ENCODE measurements at places on chromosomes 16 and 17.

DNA sequence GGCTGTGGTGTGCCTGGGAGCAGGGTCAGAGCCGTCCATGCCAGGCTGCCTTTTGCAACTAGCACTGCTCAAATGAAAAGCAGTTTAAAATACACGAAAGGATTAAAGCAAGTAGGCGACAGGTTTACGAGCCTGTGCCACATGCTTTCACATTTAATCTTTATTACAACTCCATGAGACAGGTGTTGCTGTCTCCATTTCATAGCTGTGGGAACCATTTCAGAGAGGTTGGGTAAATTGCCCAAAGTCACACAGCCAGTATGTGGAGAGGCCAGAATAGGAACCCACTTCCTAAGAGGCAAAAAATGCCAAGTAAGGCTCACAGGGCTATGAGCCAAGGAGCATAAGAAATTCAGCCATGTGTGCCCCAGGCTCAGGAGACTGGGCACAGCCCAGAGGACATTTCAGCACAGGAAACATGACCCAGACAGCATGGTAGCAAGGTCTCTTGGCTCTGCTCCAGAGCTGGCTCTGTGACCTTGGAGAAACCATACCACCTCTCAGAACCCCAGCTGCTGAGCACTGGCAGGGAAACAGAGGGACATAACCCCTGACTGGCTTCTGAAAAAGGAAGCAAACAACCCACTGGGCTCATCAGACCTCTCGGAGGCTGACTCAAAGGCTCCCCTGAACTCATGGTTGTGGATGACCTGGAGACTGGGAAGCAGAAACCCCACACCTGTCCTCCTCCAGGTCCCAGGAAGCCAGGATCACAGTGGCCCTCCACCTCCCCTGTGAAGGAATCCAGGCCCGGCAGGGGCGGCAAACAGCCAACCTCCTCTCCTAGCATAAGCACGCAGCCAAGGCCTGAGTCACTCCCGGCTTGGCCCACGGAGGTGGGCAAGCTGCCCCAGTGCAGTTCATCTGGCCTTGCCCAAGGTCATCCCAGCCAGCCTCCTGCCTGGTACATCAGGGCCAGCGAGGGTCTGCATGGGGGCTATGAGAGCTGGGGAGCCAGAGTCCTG is 40.3 kb upstream of the MRPS23 start:
- no peak overlapping the region for H3K27ac ChIP-seq
- H3K36me3 ChIP-seq, result no peaks in the 10 kb centered on the region
- H3K4me1 ChIP-seq, result peaks cover 5% of the 10 kb centered on the region
- DNase-seq, result no peak
- no peak overlapping the region for H3K4me3 ChIP-seq
- H3K27me3 ChIP-seq, result no peaks in the 10 kb centered on the region

DNA sequence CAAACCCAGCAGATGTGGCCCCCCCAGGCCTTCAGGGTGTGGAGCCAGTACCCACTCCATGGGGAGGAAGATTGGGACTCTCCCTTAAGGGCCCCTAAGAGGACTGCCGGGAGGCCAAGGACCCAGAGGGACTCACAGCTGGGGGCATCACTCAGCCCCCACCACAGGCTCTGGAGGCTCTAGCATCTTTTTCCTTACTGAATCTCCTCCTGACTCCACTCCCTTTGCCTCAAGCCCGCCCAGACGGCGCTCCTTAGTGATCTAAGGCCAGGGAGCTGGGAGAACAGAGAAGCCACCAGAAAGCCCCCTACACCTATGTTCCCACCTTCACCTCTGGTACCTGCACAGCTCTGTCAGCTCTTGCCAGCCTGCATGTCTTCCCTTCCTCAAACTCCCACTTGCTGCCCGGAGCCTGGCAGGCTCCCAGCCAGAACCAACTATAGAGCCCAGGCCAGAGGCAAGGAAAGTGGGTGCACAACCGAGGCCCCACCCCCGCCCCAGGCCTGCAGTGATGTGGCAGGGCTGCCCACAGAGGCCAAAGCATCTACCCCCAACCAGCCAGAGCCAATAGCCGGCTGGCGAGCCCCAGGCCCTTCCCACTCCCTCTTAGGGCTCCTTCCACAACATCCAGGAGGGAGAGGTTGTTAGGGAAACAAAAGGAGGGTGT is 22.3 kb upstream of the MPO start:
- no peak for DNase-seq
- no peaks in the 10 kb centered on the region for H3K4me1 ChIP-seq
- H3K27ac ChIP-seq, result no peak overlapping the region
- H3K36me3 ChIP-seq, result peaks cover 13% of the 10 kb centered on the region
- no peak overlapping the region for H3K4me3 ChIP-seq

- peak overlapping the region; percentile 91 for H3K27ac ChIP-seq
- peaks cover 24% of the 10 kb centered on the region for H3K4me1 ChIP-seq
- DNase-seq, result no peak
- peak overlapping the region; percentile 96 for H3K4me3 ChIP-seq
Observed at GRCh38 chr16:14634389-14634725, 1.6 kb downstream of the BFAR start.

DNA sequence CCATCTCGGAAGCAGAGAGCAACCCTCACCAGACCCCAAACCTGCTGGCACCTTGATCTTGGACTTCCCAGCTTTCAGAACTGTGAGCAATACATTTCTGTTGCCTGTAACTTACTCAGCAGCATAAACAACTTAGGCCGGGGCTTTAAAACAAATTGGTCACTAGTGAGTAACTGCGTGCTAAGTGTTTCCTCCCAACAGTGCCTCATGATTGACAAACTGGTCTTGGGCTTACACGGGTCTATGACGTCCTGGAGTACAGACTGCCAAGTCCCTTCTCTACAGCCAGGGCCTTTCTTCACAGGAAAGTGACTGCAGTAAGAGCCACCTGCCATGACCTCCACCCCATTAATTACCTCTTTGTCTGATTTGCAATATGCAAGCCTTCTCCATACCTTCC is 136.7 kb downstream of the XYLT1 start:
- H3K4me1 ChIP-seq, result no peaks in the 10 kb centered on the region
- no peaks in the 10 kb centered on the region for H3K27me3 ChIP-seq
- H3K36me3 ChIP-seq, result no peaks in the 10 kb centered on the region
- no peak overlapping the region for H3K4me3 ChIP-seq
- no peak for DNase-seq

DNA sequence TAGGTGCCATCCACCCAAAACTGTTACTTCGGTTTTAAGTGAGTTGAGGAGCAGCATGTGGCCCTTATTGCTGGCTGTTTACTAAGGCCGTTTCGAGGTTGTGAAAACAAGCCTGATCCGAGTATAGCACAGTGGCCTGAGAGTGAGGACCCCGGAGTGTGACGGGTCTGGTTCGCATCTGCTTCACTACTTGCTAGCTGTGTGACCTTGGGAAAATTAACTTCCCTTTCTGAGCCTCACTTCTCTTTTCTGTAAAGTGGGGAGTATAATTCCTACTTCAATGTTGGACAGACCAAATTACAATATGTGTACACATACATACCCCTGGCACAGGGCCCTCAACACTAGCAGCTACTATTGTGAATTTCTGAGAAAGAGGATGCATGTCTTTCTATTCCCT is 11.7 kb upstream of the HEATR6 start:
- H3K27me3 ChIP-seq, result no peaks in the 10 kb centered on the region
- H3K27ac ChIP-seq, result no peak overlapping the region
- DNase-seq, result no peak
- H3K4me3 ChIP-seq, result no peak overlapping the region
- no peaks in the 10 kb centered on the region for H3K4me1 ChIP-seq

GRCh38 chr17:12856416-12856815 is 67.1 kb downstream of the ARHGAP44 start:
- no peaks in the 10 kb centered on the region for H3K27me3 ChIP-seq
- no peak overlapping the region for H3K27ac ChIP-seq
- no peaks in the 10 kb centered on the region for H3K36me3 ChIP-seq
- DNase-seq, result no peak

- H3K4me1 ChIP-seq, result no peaks in the 10 kb centered on the region
- DNase-seq, result no peak
- no peaks in the 10 kb centered on the region for H3K36me3 ChIP-seq
- H3K4me3 ChIP-seq, result no peak overlapping the region
Observed at GRCh38 chr17:46991617-46992016, 12.6 kb upstream of the RPRML start.

DNA sequence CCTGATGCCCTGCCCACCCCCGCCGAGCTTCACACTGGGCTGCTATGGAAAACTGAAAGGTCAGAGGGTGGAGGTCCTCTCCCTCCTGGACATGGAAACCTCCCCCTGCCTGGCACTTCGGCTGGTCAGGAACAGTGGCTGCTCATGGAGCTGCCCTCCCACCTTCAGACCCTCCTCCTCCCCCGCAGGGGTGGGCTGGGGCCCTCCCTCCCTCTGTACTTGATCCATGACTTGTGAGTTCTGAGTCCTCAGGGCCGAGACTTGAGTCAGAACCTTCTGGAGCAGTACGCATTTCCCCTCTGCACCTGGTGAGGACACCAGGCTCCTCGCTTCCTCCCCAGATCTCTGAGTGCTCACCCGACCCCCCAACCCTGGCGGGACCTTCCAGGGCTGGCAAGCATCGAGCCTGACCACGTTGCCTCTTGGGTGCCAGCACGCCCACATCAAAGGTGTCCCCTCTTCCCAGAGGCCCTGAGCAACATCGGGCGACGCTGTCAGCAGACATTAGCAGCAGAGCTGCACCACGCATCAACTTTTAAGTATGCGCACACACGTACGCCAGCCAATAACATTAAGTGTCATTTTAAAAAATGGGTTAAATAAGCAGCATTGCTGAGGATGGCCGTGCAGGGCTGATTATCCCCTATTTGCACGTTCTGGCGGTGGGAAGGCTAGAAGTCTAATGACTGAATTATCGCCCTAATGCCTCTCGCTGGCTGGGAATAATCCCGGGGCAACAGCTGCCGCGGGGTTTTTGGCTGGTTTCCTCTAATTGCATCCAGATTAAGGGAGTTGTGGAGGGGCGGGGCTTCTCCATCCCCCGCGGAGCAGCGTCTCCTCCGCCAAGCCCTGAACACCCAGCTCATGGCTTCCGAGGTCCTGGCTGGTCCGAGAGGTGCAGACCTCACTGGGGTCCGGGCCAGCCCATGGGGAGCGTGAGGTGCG is 98.0 kb downstream of the TBC1D16 start:
- DNase-seq, result no peak
- H3K27ac ChIP-seq, result no peak overlapping the region
- no peaks in the 10 kb centered on the region for H3K36me3 ChIP-seq
- H3K27me3 ChIP-seq, result no peaks in the 10 kb centered on the region

- H3K27me3 ChIP-seq, result no peaks in the 10 kb centered on the region
- DNase-seq, result no peak
- H3K4me1 ChIP-seq, result no peaks in the 10 kb centered on the region
- H3K36me3 ChIP-seq, result no peaks in the 10 kb centered on the region
- no peak overlapping the region for H3K27ac ChIP-seq
Observed at GRCh38 chr16:2287916-2288547, 20.1 kb upstream of the RNPS1 start.

DNA sequence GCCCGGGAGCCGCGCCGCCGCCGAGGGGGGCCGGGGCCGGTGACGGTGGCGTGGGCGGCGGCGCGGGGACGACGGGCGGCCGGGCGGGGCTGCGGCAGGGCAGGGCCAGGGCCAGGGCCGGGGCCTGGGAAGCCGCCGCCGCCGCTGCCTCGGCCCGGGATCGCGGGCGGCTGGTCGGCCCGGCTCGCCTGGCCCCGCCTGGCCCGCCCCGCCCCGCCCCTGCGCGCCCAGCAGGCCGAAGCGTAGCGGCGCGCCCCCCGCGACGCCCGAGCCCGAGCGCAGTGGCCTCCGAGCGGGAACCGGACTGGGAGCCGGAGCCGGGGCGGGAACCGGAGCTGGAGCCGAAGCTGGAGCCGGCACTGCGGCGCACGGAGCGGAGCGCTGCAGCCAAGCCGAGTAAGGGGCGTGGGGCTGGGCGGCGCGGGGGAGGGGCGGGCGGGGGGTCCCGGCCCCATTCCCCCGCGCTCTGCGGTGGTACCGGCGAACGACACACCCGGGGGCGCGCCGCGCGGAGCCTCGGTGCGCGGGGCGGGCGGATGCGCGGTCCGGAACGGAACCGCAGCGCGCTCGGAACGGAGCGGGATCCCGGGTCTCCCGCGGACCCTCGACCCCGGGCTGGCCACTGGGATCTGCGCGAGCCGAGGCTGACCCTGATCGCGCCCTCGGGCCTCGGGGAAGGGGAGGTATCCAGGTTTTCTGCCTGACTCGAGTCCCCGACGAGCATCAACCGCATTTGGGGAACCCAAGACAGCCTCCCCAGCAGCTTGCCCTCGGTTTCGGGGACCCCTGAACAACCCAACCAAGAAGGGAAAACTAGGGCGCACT is at the start of gene BEAN1:
TSS of gene BEAN1 (plus strand) at position 260 of the 825 bp plus-strand sequence. CDS start 10,382 bp downstream, outside the sequence.
- H3K4me1 ChIP-seq, result peaks cover 11% of the 10 kb centered on the region
- no peak for DNase-seq
- H3K27ac ChIP-seq, result no peak within 1 kb of the TSS
- no peaks in the 10 kb centered on the region for H3K36me3 ChIP-seq
- peak within 1 kb of the TSS; percentile 50 for H3K4me3 ChIP-seq
- H3K27me3 ChIP-seq, result peaks cover 29% of the 10 kb centered on the region

DNA sequence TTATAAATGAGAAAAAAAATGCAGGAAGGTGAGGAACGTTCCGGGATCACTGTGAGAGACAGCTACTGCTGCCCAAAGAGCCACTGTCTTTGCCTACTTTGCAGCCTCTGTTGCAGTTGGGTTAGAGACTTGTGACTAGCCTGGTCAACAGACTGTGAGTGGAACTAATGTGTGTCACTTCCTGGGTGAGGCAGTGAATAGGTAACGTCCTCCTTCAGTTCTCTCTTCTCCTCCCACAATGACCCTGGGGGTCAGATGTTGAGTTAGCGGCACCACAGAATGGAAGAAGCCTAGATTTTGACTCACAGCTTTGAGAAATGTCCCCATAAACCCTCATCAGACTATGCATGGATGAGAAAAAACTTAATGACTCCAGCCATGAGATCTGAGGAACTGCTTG is 5.2 kb downstream of the C16orf46 start:
- DNase-seq, result no peak
- H3K4me1 ChIP-seq, result no peaks in the 10 kb centered on the region
- H3K27me3 ChIP-seq, result no peaks in the 10 kb centered on the region

DNA sequence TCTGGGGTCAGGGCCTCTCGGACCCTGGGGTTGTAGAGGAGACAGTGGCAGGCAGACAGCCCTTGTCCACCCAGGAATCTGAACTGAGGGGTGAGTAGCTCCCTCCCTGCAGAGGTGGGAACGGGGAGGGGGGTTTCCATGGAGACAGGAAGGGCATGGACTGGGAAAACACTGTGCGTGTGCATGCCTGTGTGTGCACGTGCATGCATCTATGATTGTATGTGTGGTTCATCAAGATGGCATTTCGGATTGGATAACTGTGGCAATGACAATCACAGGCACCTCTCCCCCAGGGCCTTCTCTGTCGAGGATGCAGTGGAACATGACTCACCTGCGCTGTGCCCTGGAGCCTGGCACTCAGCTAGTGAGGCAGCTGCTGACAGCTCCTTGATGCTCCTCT is 6.1 kb upstream of the CD300C start:
- H3K4me1 ChIP-seq, result no peaks in the 10 kb centered on the region
- no peak overlapping the region for H3K4me3 ChIP-seq
- H3K27me3 ChIP-seq, result no peaks in the 10 kb centered on the region
- no peak for DNase-seq
- no peak overlapping the region for H3K27ac ChIP-seq

- no peaks in the 10 kb centered on the region for H3K4me1 ChIP-seq
- H3K36me3 ChIP-seq, result no peaks in the 10 kb centered on the region
- H3K27ac ChIP-seq, result no peak overlapping the region
- no peak for DNase-seq
- no peaks in the 10 kb centered on the region for H3K27me3 ChIP-seq
Observed at GRCh38 chr16:27985981-27986380, 77.5 kb downstream of the GSG1L start.

- H3K27ac ChIP-seq, result no peak overlapping the region
- H3K4me3 ChIP-seq, result no peak overlapping the region
- H3K36me3 ChIP-seq, result peaks cover 14% of the 10 kb centered on the region
Observed at GRCh38 chr16:81608523-81609209, 164.1 kb downstream of the CMIP start.
